Neural crest cell (in vitro differentiated cells): ENCODE measurements at places on chromosomes 7 and 10.

- DNase-seq, result no peak
Observed at GRCh38 chr10:43055991-43056567, 20.8 kb upstream of the RET start.

DNA sequence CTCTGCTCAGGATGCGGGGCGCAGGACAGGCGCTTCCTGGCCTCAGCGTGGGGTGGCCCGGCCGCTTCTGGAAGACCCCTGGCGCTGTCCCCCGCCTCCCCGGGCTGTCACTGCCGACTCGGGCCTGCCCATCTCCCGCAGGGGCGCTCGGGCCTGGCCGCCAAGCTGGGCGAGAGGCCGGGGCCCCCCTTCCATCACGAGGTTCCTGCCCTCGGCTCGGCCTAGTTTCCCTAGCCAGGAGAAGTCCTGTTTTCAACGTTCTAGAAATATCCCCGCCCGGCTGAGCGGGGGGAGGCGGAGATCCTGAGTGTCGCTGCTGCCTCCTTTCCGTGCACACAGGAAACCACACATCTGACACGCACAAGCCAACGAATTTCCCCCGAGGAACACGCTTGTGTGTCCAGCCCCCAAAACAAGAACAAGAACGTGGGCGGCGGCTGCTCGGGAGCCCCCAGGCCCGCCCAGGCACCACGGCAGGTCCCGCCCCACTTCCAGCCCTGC is 33.7 kb downstream of the AP5Z1 start:
- DNase-seq, result no peak

DNA sequence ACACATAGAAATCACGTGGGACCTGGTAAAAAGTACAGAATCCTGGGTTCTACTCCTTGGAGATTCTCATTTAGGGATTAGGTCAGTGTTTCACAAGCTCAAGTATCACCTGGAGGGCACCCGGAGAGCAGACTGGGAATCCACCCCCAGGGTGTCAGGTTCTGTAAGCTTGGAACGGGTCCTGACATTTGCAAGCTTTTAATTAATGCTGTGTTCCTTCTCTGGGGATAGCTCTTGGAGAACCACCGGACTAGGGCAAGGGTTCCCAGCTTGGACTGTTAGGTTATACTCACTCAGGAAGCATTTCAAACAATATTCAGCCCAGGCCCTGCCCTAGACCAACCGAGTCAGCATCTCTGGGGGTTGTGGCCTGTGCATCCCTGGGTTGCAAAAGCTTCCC is 23.0 kb downstream of the TCF7L2 start:
- no peak for DNase-seq

DNA sequence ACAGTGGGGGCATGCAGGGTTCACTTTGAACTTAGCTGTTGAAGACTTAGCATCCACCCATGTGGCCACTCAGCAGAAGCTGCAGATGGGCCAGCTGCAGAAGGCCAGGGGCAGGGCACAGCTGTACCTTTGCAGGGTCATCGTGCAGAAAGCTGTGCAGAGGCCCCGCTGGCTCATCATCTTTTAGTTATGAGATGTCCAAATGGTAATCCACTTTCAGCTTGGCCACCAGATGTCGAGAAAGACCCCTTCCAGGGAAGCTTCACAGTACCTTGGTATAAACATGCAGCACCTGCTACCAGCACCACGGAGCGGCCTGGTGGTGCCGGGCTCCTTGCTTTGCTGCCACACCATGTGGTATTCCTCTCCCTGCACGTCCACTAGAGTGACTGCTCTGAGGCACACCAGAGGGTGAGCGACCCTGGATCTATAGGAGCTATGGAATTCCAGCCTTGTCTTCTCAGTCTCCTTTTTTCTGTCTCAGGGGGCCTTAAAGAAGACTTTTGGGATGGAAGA is 74.2 kb upstream of the LAMB4 start:
- DNase-seq, result no peak

GRCh38 chr7:76238326-76238725 is 36.6 kb downstream of the SRRM3 start:
- no peak for DNase-seq

DNA sequence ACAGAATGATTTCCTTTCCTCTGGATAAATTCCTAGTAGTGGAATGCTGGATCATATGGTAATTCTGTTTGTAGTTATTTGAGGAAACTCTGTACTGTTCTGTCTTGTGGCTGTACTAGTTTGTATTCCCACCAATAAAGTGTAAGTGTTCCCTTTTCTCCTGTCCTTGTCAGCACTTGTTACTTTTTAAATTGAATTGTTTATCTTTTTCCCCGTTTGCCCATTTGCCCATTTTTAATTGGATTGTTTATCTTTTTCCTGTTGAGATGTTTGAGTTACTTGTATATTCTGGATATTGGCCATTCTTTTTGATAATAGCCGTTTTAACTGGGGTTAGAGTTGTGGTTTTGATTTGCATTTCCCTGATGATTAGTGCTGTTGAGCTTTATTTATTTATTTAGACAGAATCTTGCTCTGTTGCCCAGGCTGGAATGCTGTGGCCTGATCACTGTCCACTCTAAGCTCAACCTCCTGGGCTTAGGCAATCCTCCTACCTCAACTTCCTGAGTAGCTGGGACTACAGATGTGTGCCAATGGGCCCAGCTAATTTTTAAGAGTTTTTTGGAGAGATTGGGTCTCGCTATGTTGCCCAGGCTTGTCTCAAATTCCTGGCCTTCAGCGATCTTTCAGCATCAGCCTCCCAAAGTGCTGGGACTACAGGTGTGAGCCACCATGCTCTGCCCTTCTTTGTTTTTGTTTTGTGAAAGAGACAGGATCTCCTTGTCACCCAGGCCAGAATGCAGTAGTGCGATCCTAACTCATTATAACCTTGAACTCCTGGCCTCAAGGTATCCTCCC is 23.0 kb downstream of the BMPR1A start:
- DNase-seq, result no peak

GRCh38 chr7:32515890-32516550 is 20.7 kb downstream of the AVL9 start:
- no peak for DNase-seq

DNA sequence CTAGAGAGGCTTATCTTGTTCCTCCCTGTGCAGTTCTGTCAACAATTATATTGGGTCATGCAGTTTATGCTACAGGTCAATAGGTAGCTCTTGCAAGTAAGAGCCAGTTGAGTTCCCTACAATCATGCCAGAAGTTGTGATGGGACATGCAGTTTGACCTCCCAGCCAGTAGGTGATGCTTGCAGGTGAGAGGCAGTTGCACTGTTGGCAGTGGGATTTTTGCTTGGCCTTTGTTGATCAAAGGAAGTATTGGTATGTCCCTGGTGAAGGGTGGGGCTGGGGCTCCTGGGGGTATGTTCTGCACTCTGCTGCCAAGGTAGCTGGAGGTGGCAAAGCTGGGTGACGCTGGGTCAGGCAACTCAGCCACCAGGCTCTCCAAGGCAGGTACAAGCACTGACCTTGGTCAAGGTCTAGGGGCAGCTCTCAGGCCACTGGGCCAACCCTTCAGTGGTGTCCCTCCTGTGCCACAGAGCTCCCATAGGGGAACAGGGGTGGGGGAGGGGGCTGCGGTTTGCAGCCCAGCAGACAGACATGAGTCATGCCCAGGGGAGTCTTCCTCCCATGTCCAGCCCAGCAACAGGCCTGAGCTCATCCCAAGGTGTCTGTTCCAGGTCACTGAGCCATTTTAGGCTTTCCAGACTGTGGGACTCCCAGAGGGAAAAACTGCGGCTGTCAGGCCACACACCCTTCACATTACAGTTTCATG is 43.3 kb downstream of the MEOX2 start:
- DNase-seq, result no peak

DNA sequence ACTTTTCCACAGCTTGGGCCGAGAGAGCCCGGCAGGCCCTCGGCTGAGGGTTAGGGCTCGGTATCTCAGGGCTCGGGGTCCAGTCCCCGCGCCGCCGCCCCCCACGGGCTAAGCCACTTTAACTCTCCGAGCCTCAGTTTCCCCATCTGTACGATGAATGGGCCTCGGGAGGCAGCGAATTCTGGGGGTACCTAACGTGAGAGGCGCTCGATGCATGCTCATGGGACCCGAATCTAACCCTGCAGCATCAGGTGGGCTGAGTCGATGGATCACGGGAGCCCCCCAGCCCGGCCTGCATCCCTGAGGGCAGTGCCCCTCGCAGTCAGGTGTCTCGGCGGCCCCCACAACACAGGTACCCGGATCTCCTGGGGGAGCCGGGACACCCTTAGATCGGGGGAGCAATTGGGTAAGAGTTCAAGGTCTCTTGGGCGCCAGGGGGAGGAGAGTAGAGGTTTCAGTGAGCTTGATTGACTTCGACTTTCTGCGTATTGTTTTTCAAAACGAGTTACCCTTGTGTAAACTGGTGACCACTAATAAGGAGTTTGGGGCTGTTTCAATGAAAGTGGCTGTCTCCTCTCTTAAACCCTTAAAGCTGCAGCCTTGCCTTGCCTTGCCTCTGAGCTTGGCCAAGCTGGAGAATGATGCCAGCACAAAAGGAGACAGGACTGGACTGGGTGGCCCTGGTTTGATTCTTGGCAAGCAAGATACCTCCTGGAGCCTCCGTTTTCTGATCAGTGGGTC is 631 bp downstream of the POR start:
- no peak for DNase-seq

GRCh38 chr10:96338279-96338925 is 20.4 kb downstream of the OPALIN start:
- DNase-seq, result no peak

GRCh38 chr7:69260023-69260422 is 338.3 kb upstream of the AUTS2 start:
- no peak for DNase-seq

- no peak for DNase-seq
Observed at GRCh38 chr10:95767884-95768556, 12.1 kb downstream of the ENTPD1 start.

- DNase-seq, result no peak
Observed at GRCh38 chr10:132158823-132159222, 27.9 kb upstream of the DPYSL4 start.

GRCh38 chr7:22858640-22859561 is 36.3 kb upstream of the TOMM7 start:
- DNase-seq, result no peak

GRCh38 chr10:69681436-69681835 is 51.4 kb downstream of the FAM241B start:
- no peak for DNase-seq

DNA sequence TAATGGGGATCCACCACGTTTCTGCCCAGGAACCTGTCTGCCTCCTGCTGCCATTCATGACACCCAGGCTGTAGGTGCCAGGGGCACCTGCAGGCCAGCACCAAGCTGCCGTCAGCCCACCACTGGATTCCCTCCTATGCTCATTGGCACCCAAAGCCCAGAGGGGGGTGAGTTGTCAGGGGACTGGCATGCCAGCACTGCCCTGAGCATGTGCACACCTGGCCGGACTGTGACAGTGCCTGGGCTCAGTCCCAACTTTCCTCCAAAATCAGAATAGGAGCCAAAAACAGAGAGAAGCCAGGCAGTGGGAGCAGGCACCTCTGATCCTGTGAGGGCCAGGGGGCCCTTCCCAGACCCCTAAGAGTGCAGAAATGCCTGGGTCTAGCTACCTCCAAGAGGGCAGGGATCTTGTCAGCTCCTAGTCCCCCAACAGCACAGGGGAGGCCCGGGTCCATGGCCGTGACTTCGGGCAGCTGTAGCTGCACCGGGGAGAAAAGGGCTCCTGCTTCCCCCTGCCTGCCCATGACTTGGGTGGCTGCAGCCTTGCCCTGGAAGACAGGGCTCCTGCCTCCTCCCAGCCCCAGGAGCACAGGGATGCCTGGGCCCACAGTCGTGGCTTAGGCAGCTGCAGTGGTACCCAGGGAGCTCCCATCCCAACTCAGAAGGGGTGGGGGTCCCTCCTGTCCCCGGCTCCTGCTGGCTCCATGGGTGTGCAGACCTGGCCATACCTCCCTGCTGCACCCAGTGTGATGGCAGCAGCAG is 249.8 kb upstream of the DKK1 start:
- DNase-seq, result no peak

DNA sequence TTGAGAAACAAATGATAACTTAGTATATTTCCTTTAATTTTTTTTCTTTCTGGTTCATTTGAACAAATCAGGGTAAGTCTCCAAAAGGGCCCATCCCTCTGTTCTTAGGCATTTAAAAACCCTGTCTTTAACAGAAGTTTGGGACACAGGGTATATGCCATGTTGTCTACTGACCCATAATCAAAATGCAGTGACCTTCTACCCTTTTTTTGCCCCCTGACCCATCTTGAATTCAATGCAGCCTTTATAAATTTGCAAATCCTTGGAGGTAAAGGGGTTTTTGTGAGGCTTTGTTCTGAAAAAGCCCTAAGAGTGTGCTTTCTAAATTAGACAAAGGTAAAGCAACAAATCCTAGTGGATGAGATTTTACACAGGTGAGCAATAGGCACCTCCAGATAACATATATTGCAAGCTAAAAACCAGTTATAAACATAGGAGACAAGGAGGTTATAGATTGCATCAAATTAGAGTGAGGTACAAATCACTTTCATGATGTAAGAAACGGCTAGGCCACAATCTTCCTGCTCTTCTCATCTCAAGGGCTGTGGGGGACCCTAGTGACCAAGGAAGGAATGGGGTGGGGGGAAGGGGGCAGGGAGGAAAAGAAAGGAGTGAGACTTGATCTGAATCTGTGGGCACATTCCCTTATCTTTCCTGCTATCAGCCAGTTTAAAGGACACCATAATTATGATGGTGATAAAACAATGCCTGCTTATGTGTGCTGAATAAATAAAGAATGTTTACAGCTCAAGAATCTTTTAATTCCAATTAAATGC is 2.7 kb downstream of the SKIDA1 start:
- DNase-seq, result no peak
